Stimulated activated CD4-positive, alpha-beta T cell treated with anti-CD3 and anti-CD28 coated beads, Interleukin-15, amount 100 ng/mL, for 24 hours (primary cell): ENCODE measurements at places on chromosomes 7 and 10.

GRCh38 chr10:4234661-4235060 lies 449.7 kb upstream of the KLF6 start:
- peak; percentile 27 for DNase-seq

DNA sequence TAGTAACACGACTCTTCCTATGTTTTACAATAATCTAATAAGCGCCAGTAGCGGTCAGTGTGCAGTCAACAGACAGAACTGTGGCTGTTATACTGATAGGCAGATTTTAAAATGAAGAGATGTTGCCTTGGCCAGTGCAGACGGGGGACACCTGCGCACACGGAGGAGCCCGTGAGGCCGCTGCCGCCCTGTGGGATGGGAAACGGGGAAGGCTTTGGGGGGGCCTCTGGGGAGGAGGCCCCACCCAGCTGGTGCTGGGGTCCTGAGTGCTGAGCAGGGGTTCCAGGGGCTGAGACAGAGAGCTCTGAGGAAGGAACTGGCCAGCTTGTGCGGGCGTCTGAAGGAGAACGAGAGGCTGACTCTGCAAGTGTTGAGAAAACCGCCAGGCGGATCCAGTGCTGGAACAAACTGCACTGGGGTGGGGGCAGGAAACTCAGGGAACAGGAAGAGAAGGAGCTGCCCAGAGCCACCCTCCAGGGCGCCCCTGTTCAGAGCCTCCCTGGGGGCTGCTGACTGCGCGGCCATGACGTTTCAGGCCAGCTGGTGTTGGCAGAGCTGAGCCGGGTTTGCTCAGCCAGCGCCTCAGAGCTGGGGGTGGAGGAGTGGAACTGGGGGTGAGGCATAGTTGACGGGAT lies 426.4 kb downstream of the TCERG1L start:
- no peak for DNase-seq

- DNase-seq = no peak
Measured at GRCh38 chr7:2273866-2274265, 31.8 kb downstream of the NUDT1 start.

- no peak for DNase-seq
Measured at GRCh38 chr10:129945064-129945463, 19.0 kb downstream of the EBF3 start.

GRCh38 chr10:50823789-50824188 lies 61.6 kb downstream of the A1CF start:
- no peak for DNase-seq

- DNase-seq = peak; percentile 27
Measured at GRCh38 chr7:130910949-130911944, 177.2 kb upstream of the KLF14 start.

DNA sequence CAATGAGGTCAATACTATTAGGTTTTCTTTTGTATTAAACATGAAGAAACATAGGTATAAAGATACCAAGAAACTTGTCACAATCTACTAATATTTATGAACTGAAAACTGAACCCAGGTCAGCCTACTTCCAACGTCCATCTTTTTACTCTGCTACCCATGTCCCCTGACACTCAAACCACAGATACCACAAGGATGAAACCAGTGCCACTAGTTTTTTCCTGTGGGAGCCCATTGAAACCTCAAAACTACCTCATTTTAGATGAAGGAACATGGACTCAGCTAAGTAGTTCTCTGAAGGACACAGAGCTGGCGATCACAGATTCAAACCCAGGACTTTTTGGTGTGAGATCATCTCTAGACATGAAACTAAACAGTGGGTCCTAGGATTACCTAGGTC lies 6.8 kb downstream of the TET1 start:
- no peak for DNase-seq

DNA sequence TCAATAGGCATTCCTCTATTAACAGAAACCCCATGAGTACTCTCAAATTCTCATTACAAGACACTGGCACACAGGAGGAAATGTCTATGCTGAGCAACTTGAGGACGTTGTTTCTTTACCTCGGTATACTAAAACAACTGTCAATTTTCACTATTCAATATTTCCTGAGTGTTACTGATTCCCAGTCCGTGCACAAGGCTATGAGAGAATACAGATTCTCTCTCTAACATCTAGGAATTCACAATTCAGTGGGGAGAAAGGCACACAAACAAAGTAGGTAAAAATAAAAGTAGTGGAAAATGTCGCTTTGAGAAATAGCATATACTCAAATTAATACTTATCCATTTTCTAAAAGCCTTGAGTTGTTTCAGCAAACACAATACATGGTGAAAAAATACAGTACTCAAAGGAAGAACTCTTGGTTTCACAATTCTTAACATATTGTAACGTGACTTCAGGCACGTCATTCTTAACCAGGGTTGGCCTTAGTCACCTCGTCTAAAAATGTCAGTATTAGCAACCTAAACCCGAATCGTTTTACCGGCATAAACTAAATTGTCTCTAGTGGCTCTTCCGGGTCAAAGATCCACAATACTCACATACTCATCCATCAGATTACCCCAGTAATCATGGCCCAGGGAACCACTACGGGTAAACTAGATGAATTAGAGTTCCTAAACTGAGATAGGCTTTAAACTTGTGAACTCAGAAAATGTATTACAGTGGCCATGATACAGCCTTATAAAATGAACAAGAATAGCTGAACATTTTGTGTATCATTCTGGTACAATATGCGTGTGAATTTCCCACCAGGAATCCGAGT lies 1.5 kb downstream of the IPMK start:
- peak; percentile 40 for DNase-seq

- no peak for DNase-seq
Measured at GRCh38 chr7:2638224-2638991, 6.6 kb downstream of the TTYH3 start.

- DNase-seq = peak; percentile 25
Measured at GRCh38 chr7:79452032-79452494, 1.4 kb downstream of the MAGI2 start.
